M059J (cell line): ENCODE measurements at places on chromosomes 2 and 18. TPM values are rescaled to one million over a fixed set of nuclear protein-coding genes. Genes with fewer than 3 reads are reported as not detected.

DNA sequence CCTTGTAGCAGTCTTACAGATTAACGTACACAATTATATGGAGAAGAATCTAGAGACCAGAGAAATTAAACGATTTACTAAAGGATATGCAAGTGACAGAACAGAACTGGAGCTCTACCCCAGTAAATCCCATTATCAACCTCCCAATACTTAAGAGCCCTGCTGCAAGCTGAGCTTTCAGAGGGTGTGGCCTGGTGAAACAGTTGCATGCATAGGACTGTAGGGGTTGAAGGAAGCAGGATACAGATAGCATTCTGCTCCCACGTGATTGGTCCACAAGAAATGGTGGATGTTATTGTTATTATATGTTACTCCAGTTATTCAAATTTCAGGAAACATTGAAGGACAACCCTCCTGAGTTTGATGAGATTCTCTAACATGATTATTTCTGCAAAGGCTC lies 210.8 kb upstream of the THUMPD2 start:
- no peak for DNase-seq

- DNase-seq: peak; percentile 83
These were observed 89.1 kb downstream of the HS1BP3 start for GRCh38 chr2:20561637-20562454.

DNA sequence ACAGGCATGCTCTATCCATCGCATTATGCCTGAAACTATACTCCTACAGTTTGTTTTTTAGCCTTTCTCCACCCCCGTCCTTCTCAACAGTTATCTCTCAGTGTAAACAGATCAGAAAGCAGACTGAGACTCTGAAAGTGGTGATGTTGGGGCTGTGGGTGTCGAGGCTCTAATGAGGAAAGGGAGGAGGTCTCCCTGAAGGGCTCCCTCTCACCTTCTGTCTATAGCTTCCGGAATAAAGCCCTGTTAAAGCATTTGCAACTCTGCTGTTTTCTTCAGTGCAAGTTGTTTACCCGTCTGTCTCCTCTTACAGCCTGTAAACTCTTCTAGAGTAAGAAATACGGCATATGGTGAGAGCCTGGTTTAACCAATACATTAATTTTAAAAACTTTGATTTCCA lies 136.7 kb upstream of the SYT4 start:
- no peak for DNase-seq

GRCh38 chr18:67243799-67244587 lies 272.5 kb downstream of the DSEL start:
- peak; percentile 36 for DNase-seq

DNA sequence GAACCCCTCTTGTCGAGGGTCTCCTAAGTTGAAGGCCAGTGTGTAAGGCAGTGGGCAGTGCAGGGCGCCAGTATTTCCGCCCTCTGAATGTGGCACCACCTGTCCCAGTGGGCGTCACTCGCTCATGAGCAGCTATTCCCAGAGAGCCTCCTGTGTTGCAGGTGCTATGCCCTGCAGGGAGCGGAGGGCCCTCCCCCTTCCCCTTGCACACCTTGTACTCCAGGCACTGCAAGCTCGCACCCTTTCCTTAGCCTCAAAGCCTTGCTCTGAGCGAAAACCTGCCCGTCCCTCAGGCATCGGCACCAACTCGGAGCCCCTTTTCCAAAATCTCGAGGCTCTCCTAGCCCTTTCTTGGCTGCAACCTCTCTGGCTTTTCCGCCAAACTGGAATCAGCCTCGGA lies 282.7 kb downstream of the AGAP1 start:
- DNase-seq: no peak

DNA sequence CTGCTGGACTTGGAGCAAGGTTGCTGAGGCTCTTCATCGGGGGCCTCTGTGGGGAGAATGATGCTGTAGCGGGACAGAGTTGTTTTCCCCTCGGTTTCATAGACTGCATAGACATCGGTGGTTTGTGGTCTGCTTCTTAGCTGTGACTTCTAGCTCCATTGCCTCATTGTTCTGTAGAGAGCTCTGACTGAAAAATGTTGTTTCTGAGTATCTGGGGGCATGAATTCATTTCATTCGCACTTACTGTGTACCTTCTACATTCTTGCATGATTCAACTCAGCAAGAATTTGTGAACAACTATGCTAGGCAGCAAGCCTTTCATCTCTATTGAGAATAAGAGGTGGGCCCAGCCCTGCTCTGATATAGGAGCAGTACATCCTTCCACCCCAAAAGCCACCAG lies 406.8 kb downstream of the NBAS start:
- no peak for DNase-seq

- peak; percentile 37 for DNase-seq
These were observed 300.0 kb downstream of the PDE11A start for GRCh38 chr2:177772529-177772928.

- peak; percentile 14 for DNase-seq
These were observed 9.4 kb downstream of the ADAM23 start for GRCh38 chr2:206452750-206453149.

DNA sequence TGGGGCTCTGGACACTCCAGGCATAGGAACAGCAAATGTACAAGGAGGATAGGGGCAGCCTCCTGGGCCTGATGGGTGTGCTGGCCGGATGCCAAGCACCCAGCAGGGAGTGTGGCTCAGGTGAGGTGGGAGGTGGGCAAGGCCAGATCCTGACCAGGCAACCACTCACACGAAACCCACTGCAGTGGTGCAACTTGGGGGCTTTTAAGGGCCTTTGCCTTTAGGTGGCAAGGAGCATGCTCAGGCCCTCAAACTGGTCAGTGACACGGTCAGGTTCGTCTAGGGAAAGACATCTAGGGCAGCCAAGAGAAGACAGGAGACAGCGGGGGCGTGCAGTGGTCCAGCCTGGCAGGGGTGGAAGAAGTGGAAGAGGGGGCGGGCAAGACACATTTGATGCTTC lies 18.4 kb upstream of the TEX51 start:
- DNase-seq: no peak

DNA sequence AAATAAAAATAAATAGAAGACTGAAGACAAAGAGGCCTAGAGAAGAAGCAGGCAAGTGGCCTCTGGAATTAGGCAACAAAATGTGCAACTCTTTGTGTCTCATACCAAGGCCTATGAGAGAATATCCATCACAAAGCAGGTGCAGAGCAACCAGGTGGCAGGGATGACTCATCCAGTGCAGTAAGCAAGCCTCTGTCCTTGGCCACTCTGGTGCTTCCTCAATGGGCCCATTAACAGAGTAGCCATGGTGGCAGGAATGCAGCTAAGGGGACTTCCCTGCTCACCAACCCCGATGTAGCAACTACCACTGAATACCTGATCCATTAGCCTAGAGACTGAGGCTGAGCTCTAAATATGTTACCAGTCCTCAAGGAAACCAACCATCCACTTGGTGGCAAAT lies 11.0 kb upstream of the EPG5 start:
- DNase-seq: no peak

The METTL4 gene
- total RNA-seq: 7.9 and 11.7 TPM in 2 replicates

DNA sequence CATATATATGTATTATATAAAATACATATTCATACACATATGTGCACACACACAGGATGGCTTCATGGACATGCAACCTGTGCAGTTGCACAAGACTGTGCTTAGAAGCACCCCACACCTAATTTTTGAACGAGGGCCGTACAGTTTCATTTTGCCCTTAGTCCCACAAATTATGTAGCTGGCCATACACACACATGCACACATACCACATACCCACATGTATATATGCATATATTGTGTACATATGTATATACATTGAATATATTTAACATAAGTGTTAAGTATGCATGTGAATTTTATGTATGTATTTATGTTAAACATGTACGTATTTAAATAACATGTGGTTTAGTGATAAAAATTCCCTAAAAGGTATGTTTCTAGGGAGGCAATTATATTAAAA lies 18.3 kb downstream of the GPATCH11 start:
- DNase-seq: no peak

GRCh38 chr2:129923265-129924091 lies 56.0 kb upstream of the RAB6C start:
- DNase-seq: peak; percentile 32

The NPPC gene
- total RNA-seq: not detected in 2 replicates

The GLI2 gene
- 0.76 and 4.3 TPM in 2 replicates for total RNA-seq

- DNase-seq: no peak
These were observed 190.8 kb downstream of the SEPTIN10 start for GRCh38 chr2:109422758-109423500.

- no peak for DNase-seq
These were observed 164.5 kb downstream of the PTH2R start for GRCh38 chr2:208570851-208571763.

DNA sequence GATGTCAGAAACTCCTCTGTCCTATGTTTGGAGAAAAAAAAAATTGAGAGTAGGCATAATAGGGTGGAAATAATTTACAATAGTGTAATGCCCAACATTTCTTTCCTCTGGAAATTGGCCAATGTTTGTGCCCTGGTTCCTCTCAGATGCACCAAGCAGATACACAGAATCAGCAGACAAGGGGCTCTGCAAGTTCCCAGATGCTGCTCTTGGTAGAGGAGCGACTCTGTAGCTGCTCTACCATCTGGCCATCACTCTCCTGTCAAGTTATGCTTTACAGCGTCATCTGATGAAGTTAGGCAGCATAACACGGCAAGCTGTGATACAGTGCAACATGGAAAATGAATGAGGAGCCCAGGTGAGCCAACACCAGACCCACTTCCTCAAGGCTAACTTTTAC lies 1.6 kb downstream of the DYTN start:
- DNase-seq: no peak

DNA sequence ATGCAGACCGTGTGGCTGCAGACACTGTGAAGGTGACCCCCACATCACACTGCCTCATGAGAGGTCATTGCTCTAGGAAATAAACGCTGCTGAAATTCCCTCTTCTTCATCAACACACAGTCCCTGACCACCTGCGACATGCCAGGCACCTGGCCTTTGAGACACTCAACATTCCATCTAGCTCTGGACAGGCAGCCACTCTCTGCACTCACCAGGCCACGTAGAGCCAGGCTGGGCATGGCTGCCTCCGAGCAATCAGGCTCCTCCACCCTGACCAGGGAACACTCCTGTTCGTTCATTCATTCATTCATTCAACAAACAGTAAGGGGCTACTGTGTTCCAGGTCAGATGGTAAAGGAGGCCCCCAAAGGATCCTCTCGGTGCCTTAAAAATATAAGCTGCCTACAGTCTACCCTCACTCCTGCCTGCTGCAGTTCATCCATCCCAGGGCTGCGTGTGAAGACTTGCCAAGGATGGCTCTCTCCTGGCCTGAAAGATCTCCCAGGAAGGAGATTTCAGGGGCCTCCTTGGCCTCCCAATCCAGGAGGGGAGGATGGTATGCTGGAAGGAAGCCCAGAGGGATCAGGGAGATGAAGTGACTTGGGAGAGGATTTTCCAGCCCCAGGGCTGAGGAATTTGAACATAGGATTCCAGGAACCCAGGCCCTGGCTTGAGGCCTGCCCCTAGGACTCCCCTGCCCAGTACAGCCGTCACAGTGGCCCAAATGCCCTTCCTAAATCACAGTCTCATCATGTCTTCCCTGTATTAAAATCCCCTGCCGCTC lies 66.7 kb downstream of the TNS1 start:
- DNase-seq: peak; percentile 24

The TSPYL6 gene
- not detected in 2 replicates for total RNA-seq

- DNase-seq: no peak
These were observed 56.5 kb downstream of the CCBE1 start for GRCh38 chr18:59640721-59641120.

The CDK15 gene
- 7.0 and 17.6 TPM in 2 replicates for total RNA-seq

GRCh38 chr2:230935130-230935430 lies 10.0 kb upstream of the GPR55 start:
- DNase-seq: no peak

The EVX2 gene
- not detected in 2 replicates for total RNA-seq

The PTPRN gene
- total RNA-seq: 1.1 and 1.7 TPM in 2 replicates

The SLC9A2 gene
- total RNA-seq: 0.05 TPM in 1 of 2 replicates, not detected in the other

- peak; percentile 71 for DNase-seq
These were observed 650.1 kb upstream of the VRK2 start for GRCh38 chr2:57396355-57397098.

- DNase-seq: no peak
These were observed 752.8 kb upstream of the CELF4 start for GRCh38 chr18:38318416-38318815.

- no peak for DNase-seq
These were observed 23.8 kb upstream of the HNRNPA3 start for GRCh38 chr2:177188482-177189469.

- DNase-seq: no peak
These were observed 21.2 kb upstream of the IKZF2 start for GRCh38 chr2:213172641-213173040.

DNA sequence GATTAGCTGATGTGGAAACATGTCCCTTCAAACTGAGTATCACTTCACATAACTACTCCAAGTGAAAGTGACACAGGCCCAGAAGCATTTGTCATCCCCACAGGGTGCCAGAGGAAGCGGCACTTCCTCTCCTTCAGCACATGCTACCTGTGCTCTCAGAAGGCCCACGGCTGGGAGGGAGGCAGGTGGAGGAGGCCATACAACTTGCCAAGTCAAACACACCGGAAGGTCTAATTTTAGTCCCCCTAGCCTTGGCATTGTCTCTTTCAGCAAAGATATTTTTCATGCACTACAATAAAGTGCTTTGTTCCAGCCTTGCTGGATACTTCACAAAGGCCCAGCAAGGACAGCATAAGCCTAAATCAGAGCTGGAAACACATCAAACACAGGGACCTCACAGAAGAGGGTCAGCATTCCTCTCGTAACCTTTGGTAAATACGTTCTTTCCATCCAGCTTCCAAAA lies 38.0 kb downstream of the VSNL1 start:
- DNase-seq: no peak

DNA sequence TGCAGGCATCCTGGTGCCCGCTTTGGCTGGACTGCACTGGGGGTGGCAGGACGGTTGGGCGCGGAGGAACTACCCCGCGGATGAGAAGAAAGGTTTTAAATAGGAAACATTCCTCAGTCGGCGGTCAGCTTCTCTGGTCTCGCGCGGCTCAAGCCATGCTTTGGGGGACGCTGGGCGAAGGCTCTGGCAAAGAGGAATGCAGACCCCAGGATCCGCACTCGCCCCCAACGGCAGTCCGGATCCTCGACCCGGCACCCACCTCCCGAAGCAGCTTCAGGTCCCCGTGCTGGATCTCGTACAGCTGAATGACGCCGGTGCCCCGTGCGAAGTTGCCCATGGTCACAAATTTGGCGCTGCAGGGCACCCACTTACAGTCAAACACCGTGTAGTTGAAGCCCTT lies 686 bp upstream of the PNO1 start:
- DNase-seq: peak; percentile 39

The LRATD1 gene
- total RNA-seq: 0.57 and 0.79 TPM in 2 replicates

DNA sequence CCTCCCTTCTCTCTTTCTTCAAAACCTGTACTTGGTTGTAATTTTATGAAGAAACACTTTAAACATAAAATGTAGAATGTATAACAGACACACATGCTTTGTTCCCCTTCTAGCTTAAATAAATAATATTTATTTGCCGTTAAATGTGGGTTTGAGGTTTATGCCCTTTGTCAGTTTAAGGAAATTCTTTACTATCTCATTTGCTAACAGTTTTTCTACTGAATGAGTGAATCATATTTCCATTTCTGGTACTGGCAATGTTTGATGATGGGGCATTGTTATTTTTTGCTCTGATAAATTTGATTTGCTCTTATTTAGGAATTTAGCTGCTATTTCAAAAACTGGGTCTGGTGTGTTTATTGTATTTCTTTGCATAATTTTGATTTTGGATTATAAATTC lies 555.6 kb downstream of the CCDC85A start:
- DNase-seq: peak; percentile 25

- no peak for DNase-seq
These were observed 222.3 kb downstream of the NEDD4L start for GRCh38 chr18:58266291-58266690.

GRCh38 chr2:121066526-121066925 lies 218.5 kb downstream of the TFCP2L1 start:
- DNase-seq: peak; percentile 25

- no peak for DNase-seq
These were observed 142.4 kb upstream of the SIX3 start for GRCh38 chr2:44799105-44799504.

- DNase-seq: no peak
These were observed 5.3 kb downstream of the AGAP1 start for GRCh38 chr2:235498946-235499812.
